ENCODE measurements at places on chromosomes 11 and 22.

DNA sequence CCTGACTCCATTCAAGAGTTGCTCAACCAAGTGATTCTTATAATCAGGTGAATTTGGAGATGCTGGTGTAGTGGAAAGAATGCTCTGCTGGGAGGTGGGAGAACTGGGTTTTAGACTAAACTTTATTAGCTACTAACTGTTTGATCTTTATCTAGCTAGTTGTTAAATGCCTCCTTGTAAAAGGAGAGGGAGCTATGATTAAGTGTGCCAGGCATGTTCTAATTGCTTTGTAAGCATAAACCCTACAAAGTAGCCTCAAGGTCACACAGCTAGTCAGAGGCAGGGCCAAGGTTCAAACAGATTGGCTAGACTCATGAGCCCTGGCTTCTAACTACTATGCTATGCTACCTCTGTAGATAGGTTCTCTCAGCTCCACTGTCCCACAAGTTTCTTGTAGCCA lies 105.5 kb downstream of the NXPE2 start:
- DNase-seq: no peak

DNA sequence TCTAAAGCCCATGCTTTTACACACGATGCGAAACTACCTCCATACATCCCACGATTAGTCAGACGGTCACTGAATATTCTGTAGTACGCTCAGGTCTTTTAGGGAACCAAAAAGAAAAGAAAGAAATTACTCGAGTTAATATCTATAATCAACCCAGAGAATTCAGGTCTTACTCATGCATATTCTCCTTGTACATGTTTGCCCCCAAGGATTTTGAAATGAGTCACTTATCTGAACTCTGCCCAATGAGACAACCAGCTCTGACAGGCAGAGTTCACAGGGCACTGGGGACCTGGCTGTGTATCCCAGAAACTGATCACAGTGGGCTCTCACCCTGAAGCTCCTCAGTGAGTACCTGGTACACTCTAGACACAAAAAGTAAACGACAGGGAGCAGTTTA lies 29.2 kb downstream of the RASSF10 start:
- no peak for DNase-seq

DNA sequence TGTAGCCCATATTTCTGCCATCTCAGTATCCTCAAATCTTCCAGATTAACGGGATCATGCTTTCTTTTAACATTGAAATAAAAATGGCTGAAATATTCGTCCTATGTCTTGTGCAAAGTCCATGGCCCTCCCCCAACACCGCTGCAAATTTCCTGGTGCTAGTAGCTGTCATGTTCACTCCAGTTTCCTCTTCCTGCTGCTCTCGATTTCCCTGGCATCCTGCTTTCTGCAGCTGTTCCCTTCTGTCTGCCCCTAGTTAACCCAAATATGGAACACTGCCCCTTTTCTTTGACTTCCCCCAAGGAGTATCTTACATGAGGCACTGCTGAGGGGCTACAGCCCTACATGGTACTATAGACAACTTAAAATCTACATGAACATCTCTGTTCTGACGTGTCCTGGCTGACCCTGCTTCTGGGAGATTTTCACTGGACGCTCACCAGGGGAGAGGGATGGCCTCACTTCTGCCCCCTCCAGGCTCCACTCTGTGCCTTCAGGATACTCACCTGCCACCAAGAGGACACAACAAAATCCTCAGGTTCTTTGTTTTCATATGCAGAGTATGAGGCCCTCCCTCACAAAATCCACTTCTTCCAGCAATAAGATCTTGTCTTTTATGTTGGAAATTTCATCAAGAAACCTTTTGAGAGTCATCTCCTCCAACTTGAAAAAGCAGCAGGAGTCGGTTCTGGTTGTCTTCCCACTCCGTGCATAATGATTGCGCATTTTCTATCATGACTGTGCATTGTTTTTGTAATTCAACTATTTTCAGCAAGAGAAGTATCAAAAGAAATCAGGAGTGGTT lies 29.5 kb upstream of the SCUBE2 start:
- DNase-seq: no peak

DNA sequence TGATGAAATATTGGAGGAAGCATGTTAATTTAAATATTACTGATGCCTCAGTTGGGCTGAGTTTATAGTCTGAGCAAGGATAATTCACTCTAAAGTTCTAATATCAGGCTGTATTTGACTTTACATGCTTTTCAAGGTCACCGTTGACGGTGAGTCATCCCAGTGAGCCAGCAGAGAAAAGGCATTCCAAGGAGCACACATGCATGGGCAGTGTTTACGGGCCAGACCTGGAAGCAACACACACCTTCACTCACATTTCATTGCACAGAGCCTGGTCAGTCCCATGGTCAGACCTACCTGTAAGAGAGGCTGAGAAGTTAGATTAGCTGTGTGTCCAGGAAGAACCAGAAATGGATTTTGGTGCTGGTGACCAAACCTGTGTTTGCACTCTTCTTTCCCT lies 53.5 kb downstream of the COMMD9 start:
- DNase-seq: no peak

DNA sequence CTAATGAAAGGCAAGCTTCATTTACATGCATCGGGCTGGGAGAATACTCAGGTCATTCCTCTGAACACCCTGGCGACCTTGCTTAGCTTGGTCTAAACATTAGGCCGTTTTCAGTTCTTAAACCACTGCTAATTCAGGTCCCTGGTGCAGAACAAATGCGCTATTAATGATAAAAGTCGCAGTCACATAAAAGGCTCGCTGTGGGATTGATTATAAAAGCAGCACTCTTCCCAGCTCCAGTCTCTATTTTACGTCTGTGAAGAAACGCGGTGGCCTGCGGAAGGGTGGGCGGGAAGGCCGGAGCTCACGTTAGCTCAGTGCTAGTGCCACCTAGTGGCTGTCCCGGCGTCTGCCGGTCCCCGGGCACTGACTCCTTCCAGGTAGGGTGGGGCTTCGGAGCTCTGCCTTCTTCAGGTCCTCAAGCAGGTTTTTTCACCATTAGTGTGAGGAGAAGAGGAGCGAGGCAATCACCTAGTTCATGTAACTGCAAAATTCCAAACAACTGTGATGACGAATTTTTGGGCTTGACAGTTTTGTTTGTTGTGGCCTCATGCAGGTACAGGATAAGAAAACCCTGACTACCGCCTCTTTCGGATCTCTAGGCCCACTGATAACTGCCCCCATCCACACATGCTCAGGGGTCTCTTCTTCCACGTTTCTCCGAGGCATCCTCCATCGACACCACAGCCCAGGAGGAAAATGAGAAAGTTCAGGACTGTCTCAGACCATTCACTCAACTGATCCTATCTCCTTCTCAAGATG lies 66.5 kb upstream of the CLMP start:
- peak; percentile 24 for DNase-seq
